ENCODE measurements at places on chromosomes 13 and 19. TPM values are rescaled to one million over a fixed set of nuclear protein-coding genes. Genes with fewer than 3 reads are reported as not detected.

DNA sequence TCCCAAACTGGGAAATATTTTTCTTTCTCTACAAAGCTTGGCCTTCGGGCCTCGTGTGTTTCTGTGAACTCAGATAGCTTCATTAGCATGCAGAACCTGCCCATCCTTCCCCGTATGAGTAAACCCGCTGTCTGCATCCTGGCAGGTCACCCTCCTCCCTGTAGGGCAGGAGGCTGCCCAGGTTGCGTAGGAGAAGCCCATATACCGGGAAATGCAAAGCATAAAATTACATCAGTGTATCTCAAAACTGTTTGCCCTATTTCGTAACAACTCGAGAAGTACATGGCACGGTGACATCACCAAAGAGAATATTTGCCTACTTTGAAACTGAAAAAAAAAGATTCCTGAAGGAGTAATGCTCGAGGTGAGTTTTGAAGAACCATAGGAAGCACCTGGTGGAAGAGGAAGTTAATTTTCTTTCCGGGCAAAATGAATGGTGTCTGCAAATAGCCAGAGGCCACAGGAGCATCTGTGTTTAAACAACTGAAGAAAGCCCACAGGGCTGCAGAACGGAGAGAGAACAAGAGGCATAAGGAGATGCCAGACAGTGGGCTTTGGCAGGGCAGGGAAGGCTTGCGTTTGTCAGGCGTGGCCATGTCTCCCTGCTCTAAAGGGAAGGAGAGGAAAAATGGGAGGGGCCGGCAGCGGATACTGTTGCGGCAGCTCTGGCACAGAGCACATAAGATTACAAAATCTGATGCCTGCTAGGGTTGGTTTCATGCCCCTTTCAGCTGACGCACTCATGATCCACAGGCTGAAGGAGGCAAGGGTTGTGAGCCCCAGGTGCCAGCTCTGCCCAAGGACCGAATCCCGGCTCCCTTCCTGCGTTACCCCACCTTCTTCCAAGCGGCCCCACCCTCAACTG lies 81.4 kb downstream of the IRS2 start:
- peak overlapping the region; percentile 11 for H3K27ac ChIP-seq
- peak; percentile 29 for DNase-seq
- no peaks in the 10 kb centered on the region for H3K36me3 ChIP-seq
- H3K4me1 ChIP-seq: peaks cover 5% of the 10 kb centered on the region
- no peaks in the 10 kb centered on the region for H3K27me3 ChIP-seq

GRCh38 chr13:28621449-28621848 lies 37.5 kb upstream of the POMP start:
- no peak overlapping the region for H3K27ac ChIP-seq
- H3K27me3 ChIP-seq: no peaks in the 10 kb centered on the region
- H3K36me3 ChIP-seq: no peaks in the 10 kb centered on the region
- H3K4me3 ChIP-seq: no peak overlapping the region
- DNase-seq: no peak

The ZNF726 gene
- not detected for total RNA-seq

The BICRA gene
- total RNA-seq: 13.0 TPM

The PLVAP gene
- total RNA-seq: 9.5 TPM

The DMKN gene
- 11.0 TPM for total RNA-seq

The MATK gene
- 0.44 TPM for total RNA-seq

The CGB7 gene
- not detected for total RNA-seq

The PABPC3 gene
- total RNA-seq: not detected
